ENCODE measurements at places on chromosomes 2 and 18.

DNA sequence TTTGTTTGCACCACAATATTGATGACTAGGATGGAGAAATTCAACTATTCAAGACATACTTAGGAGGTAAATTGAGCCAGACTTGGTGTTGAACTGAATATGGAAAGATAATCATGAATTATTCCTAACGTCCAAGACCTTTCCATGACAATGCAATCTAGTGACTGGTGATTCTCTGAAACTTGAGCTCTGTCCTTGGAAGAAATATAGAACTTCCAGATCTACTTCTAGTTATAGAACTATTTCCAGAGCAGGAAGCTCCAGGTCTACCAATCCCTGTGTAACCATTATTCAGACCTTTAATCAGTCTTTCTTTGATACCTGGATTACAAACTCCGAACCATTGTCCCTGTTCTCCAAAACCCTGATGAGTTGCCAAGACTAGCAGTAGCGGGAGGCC is 272.6 kb upstream of the SLC14A2 start:
- DNase-seq, result no peak

DNA sequence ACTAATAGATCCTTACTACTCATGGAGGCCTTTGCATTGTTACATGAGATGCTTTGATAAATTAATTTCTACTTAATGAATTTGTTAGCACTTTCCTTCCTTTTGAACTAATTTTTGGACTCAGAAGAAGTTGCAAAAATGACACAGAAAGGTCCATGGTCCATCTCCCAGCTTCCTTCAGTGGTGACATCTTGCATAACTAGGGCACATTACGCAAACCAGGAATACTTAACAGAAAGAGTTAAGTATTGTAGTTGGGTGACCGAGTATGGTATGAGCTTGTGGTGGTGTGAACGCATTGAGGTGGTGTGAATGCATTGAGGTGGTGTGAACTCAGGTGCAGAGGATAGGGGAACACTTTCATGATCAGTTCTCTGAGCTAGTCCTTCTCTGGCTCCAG is 151.1 kb upstream of the TWIST2 start:
- DNase-seq, result no peak

- no peak for DNase-seq
Observed at GRCh38 chr2:159708066-159708760, 4.1 kb upstream of the MARCHF7 start.

DNA sequence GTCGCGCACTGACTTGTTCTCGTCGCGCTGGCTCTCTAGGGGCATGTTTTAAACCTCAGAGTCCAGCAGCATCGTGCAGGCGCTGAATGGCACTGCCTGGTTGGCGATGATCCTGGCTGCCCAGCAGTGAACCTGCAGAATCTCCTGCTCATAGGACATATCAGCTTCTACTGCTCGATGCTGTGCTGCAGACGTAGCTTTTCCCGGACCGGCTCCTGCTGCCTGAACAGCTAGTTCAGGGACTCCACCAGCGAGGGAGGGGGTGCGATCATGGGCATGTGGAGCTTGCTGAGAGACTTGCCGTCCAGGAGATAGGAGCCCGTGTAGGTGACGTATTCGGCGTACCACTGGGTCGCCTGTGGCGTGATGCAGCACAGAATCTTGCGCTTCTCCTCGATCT is 890.0 kb upstream of the LRRTM1 start:
- no peak for DNase-seq

DNA sequence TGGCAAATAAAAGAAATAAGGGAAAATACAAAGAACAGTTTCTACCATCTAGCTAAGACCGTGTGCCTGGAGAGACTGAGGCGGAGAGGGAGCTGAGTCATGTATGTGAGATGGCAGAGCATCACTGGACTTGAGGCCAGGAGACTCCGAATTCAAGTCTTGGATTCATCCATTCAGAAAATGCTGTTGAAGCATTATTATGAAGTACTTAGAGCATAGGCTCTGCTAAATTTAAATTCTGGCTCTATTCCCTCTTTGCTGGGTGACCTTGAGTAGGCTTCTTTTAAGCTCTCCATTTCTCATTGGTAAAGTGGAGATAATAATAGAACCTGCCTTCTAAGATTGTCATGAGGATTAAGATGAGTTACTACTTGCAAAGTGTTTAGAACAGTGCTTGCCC is 34.7 kb downstream of the NPHP1 start:
- DNase-seq, result no peak

DNA sequence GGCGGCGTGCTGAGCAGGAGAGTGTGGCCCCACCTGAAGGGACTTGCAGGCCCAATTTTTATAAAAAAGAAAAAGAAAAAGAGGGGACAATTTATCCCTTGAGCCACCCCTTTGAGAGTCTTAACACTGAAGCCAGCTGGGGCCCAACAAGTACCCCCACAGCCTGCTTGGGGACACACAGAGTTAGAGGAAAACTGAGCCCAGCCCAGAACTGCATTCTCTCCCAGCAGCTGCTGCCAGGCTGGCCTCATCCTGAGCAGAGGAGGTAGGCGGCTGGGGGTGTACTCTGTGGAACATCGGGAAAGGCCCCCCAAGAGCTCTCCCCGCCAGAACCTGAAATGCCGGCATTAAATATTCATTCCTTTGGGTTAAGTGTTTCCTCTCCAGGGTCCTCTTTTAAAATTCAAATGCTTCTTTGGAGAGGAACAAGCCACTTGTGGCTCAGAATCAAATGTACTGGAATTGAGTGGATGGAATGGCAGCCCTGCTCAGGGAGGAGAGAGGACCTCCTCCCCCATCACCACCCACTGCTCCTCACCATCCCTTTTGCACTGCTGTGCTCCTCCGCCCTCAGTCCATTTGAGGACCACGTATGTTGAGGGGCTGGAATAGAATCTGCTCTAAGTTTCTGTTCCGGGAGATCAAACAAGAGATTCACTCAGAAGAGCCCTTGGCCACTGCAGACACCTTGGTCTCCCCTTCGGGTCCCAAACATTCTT is 45.6 kb downstream of the C1QL2 start:
- DNase-seq, result no peak

GRCh38 chr2:81234711-81235110 is 930.2 kb upstream of the LRRTM1 start:
- DNase-seq, result no peak

DNA sequence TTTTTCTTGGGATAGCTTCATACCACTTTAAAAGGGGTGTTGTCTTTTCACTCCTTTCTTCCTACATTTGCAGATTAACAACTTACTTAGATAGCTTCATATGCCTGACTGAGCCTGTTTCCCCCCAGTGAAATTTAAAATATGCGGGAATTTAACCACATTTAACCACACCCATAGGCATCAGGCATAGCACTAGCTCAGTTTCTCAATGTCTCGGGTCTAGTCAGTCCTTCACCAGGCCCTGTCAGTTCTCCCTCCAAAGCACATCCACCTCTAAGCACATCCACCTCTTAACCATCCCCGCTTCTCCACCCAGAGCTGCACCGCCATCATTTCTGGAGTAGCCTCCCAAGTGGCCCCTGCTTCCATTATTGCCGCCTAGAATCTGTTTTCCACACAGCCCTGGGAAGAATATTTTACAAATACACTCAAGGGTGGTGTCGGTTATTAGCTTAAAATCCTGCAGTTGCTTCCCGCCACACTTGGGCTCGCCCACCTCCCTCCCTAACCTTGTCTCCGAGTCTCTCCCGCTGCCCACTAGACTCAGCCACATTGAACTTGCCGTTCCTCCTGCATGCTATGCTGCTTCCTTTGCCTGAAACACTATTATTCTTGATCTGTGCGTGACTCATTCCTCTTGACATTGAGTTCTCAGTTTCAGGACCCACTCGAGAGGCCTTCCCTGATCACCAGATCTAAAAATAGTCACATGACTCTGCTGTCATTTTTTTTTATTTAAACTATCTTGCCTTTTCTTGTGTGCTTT is 68.3 kb downstream of the SPTBN1 start:
- no peak for DNase-seq

DNA sequence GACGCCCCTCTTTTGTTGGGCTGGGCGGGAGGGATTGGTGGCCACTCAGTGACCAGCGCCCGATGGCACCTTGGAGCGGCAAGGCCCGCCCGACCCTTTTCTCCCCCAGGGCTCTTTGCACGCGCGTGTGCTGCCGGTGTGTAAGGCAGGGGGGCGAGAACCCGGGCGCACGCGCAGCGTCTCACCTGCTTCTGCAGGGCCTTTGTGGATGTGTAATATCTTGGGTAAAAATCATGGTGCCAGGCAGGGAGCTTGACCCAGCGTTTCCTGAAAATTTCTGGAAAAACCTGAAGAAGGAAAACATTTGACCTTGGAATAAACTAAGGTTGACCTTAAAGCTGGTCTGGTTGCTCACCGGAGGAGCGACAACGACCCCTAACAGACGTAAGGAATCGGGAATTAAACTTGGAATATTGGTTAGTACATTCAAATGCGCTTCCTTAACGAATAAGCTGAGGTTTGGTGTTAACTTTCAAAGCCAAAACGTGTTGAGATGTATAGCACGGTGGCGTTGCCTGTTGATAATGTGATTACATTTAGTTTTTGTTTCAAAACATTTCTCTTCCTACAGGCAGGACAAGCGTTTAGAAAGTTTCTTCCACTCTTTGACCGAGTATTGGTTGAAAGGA is 438 bp downstream of the HSPE1 start:
- DNase-seq, result no peak

GRCh38 chr2:120763931-120764330 is 28.3 kb downstream of the GLI2 start:
- DNase-seq, result no peak

DNA sequence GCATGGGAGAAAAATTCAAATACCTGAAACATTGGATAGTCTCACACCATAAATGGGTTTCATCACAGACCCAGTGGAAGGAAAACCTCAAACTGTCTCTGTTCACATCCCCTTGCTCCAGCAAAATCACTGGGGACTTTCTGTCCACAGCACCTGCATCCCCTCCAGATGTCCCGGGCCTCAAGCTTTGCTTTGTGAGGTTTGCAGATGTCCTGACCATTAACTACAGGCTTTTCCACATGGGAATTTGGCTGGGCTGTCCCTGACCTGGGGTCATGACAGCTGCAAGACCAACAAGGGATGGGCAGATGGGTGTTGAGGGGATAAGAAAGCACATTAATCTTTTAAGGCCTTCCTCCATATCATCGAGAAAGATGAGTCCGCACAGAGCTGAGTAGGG is 427.9 kb downstream of the TXNL1 start:
- no peak for DNase-seq

DNA sequence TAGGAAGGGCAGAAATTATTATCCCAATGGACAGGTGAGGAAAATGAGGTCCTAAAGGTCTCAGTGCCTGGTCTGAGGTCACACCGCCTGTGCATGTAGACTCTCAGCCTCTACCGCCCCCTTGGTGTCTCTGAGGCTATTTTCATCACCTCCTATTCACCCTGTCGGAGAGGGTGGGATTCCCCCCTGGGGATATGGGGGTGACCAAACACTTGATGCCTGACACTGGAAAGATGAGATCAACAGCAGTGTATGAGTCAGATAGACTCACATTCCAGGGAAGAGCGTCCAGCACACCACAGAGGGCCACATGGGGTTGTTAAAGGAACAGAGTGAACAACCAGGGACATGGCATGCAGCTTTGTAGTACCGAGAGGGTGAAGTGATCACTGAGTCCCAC is 199.7 kb downstream of the SMAD2 start:
- no peak for DNase-seq

- DNase-seq, result no peak
Observed at GRCh38 chr2:110126906-110127305, 11.3 kb upstream of the MALL start.

- DNase-seq, result no peak
Observed at GRCh38 chr2:234422981-234423431, 73.9 kb downstream of the ARL4C start.

- no peak for DNase-seq
Observed at GRCh38 chr2:191678437-191679100, 633 bp downstream of the NABP1 start.

DNA sequence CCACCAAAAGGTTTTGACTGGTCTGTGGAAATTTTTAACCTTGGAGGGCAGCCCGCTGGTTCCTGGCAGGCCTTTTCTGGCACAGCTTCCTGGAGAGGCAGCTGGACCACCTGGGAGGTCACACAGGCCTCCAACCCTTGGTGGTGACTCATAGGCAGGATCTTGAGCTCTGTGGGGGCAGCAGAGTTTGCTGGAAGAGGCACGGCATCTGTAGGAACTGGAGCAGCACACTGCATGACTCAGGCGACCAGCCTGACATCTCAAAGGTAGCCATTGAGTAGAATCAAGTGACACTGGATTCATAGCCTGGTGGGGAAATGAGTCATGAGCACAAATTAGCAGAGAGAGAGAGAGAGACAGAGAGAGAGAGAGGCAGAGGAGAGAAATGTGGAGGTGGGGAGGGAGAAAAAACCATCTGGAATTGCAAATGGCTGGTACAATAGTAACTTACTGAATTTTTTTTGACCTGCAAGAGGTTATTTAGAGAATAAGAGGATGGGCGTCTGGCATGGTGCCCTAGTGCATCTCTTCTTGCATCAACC is 57.4 kb downstream of the TRPM8 start:
- no peak for DNase-seq

DNA sequence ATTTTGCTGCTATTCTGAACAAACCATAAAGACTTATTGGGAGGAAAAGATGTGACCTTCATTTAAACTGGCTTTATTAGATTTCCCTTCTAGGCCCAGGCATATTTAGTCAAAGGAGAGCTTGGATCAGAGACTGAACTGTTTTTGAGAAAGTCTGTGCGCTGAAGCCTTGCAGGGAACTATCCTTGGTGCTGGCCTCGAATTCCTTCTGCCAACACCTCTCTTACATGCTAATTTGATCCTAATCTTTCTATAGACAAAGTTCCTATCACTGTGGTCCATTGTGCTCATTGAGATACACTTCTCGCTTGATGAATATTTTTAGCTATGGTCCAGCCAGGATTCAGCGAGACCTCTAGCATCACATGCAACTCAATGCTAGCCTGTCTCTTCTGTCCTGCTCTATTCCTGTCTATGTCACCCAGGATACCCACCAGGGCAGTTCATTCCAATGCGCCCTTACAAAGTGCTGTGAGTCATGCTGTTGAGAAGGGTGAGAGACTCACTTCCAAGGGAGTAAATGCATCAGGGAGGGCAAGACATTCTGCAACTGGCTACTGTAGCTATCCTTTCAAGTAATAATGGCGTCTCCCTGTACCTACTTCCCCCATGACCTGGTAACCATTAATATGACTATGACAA is 356.7 kb upstream of the LYPD1 start:
- DNase-seq, result no peak
